ENCODE measurements at places on chromosomes 16 and 17.

DNA sequence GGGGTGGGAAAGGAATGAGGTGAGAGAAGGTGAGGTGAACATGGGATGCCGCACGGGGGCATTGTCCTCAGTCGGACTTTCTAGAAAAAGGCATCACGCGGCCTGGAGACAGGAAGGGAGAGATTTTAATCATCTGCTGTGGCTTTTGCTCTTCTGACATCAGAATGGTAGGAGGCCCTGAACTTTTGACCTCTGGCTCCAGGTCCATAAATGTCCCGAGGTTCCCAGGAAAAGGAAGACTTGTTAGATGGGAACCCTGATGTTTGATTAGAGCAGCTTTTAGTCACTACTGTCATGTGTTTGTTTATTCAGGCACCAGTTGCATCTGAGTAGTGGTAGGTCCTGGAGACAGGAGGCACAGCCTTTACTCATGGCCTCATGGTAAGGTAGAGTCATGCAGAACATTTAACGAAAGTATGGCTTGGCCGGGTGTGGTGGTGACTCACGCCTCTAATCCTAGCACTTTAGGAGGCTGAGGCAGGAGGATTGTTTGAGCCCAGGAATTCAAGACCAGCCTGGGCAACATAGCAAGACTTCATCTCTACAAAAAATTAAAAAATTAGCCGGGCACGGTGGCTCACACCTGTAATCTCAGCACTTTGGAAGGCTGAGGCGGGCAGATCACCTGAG is 203.1 kb downstream of the MSI2 start:
- DNase-seq, result no peak

- no peak for DNase-seq
Observed at GRCh38 chr16:71767060-71767900, 41.4 kb downstream of the AP1G1 start.

DNA sequence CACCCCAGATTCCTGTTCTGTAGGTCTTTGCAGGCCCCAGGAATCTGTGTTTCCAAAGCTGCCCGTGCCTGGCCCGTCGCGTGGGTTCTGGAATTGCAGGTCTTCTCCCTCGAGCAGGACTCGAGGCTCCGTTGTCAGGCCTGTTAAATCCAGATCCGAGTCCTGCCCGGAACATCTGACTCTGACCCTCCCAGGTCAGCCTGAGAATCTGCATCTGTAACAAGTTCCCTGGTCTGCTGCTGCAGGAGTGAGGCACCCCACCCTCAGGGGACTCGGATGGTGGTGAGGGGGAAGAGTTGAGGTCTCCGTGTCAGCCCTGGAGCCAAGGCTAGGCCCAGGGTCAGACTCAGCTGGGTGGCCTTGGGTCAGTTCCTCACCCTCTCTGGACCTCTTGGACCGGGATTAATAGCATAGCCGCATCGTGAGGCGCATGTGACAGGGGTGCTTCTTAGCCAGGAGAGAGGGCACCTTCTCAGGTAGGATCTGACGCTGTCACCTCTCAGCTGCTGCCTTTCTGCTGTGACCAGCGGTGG is 8.8 kb downstream of the SPIRE2 start:
- no peak for DNase-seq

DNA sequence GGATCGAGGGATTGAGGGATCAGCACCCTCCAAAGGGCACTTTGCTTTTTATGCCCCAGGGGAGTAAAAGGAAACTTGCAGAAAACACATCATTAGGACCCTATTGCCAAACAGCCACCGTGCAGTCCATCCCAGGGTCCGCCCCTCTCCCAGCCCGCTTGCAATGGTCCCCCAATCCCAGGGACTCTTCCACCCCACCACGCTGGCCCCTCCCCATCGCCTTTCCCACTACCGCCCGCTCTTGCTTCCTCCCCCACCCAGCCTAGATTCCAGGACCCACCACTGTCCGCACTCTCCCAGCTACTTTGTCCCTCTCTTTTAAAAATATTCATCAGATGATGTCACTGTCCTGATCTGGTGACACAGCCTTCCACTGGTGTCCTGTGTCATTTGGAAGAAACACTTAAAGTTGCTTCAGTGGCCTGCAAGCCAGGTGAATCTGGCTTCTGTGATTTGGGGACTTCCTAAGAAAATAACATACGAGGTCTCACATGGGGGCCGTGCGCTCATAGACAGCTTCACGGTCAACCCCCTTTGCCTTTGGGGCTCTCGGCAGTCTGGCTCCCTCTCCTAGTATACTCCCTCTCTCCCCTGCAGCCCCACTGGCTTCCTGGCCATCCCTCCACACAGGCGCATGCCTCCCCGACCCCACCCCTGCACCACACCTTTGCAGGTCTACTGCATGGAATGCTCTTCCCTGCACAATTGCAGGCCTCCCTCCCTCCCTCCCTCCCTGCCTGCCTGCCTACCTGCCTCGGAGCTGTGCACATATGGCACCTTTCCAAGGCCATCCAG is 127.9 kb downstream of the RBFOX3 start:
- DNase-seq, result no peak

GRCh38 chr16:55585631-55586030 is 19.1 kb downstream of the CAPNS2 start:
- no peak for DNase-seq

GRCh38 chr16:68644296-68644695 is 814 bp upstream of the CDH3 start:
- no peak for DNase-seq

- no peak for DNase-seq
Observed at GRCh38 chr17:77494664-77495435, 354.1 kb downstream of the SEC14L1 start.

All from NCI-H1092 treated with DMSO at 0.1 percent for 48 hours (cell line).